ENCODE measurements at places on chromosomes 12 and 14.

DNA sequence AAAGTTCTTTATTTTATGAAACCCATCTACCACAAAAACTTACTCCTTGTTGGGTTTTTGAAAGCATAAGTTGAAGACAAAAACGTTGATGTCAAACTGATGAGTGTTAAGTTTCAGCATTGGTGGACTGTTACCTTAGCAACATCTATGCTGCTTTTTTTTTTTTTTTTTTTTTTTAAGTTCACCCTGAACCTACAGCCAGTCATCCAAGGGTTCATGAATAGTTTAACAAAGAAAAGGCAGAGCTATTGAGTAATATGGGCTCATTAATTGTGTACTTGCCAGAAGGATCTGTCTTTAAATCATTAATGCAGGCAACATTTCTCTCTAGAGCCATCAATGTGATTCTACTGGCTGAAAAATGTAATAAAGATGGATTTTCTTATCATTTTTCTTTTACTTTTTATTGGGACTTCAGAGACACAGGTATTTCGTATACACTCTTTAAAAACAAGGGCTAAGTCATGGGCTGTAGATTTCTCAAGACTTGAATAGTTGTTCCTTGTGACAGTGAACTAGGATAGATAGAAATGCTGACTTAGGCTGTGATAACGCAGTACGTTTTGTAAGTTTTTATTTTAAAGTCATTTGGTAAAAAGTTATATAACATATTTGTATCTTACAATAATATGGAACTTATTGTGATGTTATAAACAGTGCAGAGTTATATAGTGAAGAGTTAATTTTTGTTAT lies at the start of gene PTPRQ:
Gene PTPRQ (plus strand): TSS at position 262 of the 693 bp plus-strand sequence. CDS start 111 bp downstream, at position 373.
- no peak for DNase-seq

- DNase-seq = no peak
Measured at GRCh38 chr14:100780646-100781355, 45.1 kb upstream of the MEG3 start.

DNA sequence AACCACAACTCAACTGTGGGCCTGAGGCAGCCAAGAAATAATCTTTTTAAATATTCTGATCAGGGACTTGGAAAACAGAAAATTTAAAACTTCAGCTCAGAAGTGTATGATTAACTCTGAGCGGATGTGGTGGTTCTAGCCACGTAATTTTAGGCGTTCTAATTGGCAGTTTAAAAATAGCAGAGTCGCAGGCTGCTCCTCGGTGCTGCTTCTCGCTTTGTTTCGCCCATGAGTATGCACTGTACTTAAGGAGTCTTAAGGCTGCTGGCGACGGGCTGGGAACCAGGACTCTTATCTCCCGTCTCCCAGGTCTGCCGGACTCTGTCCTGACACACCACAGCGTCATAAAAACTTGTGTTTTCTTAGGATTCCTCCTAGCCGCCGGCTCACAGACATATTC lies 113.4 kb upstream of the PELI2 start:
- DNase-seq = peak; percentile 79

GRCh38 chr14:95337041-95337595 lies 17.4 kb upstream of the CLMN start:
- DNase-seq = no peak

- no peak for DNase-seq
Measured at GRCh38 chr12:8678661-8679111, 16.1 kb upstream of the MFAP5 start.
